SK-N-SH (cell line): ENCODE measurements at places on chromosomes 4 and X.

- no peak for DNase-seq
These were observed 38.9 kb downstream of the TKTL1 start for GRCh38 chrX:154334496-154334895.

GRCh38 chr4:81136161-81136905 is 78.7 kb downstream of the PRKG2 start:
- DNase-seq = no peak

DNA sequence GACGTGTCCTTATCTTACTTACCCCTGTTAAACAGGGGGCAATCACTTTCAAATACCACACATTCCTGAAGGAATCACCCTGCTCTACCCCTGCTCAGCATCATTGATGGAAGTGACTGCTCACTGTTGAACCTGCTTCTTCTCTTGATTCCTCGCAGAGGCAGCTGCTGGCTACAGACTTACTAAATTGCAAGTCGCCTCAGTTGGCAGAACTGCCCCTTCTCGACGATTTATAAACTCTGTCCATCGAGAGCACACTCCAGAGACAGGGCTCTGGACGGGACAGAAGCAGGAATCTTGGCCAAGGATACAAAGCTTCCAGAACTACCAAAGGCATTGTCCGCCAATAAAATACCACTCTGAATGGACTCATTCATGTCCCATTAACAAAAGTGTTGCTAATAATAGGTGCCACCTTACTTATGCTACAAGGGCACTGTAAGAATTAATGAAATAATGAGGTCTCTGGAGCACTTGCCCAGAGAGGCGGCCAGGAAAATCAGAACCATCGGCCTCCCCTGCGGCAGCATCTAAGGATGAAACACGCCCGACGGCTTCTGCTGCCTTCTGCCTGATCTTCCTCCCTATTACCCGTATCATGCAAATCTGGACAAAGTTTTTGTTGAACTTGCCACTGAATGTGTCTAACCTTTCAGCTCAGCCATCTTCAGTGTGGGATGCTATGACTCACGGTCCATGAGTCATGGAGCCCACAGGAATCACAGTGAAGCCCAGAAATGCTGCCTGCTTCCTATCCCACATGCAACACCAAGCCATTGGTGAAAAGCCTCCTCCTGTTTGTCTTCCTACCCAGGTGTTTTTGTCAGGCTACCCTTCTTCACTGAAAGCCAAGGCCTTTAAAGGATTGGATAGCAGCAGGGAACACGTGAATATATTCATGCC is 164.9 kb downstream of the MAML3 start:
- DNase-seq = no peak

DNA sequence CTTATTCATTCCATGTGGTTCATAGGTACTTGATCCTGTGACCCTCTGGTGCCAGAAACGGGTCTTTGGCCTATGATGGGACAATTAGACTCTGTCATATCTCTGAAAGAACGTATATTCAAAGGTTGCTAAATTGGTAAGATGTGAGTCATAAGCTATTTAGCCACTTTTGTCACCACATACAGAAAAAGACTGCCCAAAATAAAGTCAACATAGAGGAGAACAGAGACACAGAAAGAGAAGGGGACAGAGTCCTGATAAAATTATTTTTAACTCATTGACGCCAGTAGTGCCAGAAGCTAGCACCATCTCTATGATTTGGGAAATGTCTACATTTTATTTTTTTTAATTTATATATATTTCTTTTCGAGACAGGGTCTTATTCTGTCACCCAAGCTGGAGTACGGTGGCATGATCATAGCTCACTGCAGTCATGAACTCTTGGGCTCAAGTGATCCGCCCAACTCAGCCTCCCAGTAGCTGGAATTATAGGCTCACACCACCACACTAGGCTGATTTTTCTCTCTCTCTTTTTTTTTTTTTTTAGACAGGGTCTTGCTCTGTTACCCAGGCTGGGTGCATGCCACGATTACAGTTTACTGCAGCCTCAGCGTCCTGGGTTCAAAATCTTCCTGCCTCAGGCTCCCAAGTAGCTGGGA is 92.1 kb upstream of the COX18 start:
- DNase-seq = no peak

GRCh38 chrX:40062525-40063155 is 35.1 kb downstream of the BCOR start:
- DNase-seq = no peak

DNA sequence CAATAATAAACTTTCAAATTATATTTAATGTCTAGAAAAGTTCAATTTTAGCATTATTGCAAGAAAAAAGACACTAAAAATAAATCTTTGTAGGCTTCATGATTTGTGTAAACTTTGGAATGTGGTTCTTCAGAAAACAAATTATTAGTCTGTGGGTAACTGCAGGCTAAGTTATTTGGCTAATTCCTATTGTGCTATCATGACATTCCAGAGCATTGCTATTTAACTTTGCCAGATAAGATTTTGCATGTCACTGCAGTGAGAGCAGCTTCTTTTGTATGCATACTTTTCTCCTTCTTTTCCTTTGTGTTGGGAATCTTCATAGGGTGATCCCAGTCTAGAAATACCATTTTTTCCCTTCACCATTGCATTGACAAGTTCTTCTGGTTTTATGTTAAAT is 130.0 kb downstream of the AWAT2 start:
- no peak for DNase-seq

DNA sequence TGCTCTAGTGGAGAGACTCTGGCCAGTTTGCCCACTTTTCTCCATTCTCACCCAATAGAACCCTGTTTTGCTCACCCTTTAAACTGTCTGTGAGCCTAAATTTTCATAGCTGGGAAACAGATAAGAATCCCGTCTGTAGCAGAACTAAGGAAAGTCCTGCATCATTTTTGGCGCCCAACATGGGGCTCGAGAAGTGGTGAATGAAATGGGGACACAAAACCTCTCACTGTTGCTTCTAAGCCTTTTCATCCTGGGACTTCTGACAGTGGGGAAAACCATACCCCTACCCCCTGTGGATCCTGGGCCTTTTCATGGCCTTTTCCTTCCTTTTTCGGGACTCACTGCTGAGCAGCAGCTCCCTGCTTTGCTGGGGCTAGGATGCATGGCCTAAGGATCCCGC is 189.9 kb downstream of the INPP4B start:
- no peak for DNase-seq
